ENCODE measurements at places on chromosomes 4 and X.
A peak's percentile ranks its signal among the peaks of the same experiment; 100 is the strongest.

GRCh38 chrX:16215660-16216059 lies 48.4 kb downstream of the MAGEB17 start:
- DNase-seq, result no peak

DNA sequence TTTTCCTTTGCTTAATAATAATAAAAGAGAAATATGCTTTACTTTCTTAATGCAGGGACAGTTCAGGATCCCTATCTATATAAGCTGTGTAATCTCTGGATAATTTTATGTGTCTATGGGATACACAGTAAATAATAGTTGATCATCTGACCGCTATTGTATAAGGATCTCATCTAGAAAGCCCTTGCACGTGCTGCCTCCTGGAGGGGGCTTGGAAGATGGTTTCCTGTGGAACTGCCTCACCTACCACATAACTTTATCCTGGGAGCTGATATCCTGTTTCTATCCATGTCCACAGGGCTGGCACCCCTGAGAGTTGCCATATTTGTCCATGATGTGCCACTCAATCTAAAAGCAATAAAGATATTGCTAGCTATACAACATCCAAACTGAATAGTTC lies 139.3 kb upstream of the FRMPD4 start:
- no peak for DNase-seq

- DNase-seq, result no peak
Measured at GRCh38 chr4:30399476-30399875, 320.7 kb upstream of the PCDH7 start.

GRCh38 chr4:2350982-2351381 lies 67.5 kb downstream of the ZFYVE28 start:
- DNase-seq, result no peak

DNA sequence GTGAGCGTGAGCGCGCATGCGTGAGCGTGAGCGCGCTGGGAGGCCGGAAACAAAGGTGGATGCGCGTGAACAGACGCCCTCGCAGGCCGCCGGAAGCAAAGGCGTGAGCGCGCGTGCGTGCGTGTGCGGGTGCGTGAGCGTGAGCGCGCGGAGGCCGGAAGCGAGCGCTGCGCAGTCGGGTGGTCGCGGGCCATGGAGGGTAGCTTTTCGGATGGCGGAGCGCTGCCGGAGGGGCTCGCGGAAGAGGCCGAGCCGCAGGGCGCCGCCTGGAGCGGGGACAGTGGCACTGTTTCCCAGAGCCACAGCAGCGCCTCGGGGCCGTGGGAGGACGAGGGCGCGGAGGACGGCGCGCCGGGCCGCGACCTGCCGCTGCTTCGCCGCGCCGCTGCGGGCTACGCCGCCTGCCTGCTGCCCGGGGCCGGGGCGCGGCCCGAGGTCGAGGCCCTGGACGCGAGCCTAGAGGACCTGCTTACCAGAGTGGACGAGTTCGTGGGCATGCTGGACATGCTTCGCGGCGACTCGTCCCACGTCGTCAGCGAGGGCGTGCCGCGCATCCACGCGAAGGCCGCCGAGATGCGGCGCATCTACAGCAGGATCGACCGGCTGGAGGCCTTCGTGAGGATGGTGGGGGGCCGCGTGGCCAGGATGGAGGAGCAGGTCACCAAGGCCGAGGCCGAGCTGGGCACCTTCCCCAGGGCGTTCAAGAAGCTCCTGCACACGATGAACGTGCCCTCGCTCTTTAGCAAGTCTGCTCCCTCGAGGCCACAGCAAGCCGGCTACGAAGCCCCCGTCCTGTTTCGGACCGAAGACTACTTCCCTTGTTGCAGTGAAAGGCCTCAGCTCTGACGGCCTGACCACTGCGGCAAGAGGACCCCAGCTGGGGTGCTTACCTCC lies at the start of gene BLOC1S4:
TSS of gene BLOC1S4 (plus strand) at position 157 of the 894 bp plus-strand sequence. CDS start at position 193, 36 bp downstream.
- peak; percentile 94 for DNase-seq

- no peak for DNase-seq
Measured at GRCh38 chr4:177225605-177226004, 84.1 kb upstream of the NEIL3 start.

DNA sequence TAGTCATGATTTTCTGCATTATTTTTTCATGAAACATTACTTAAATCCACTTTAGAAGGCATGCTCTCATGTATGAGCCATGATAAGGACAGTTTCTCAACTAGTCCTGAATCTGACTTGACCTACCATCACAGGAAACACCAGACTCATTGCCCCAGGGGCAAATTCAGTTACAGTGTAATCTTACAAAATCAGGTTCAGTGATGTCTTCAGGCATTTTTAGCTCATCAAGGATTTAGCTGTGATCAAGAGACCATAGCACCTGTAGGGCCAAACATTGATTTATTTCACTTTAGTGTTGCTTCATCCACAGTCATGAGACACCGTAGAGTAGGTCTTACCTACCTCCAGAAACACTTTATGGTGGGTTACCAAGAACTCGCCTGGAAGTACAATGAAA lies 3.1 kb upstream of the TASL start:
- DNase-seq, result no peak

DNA sequence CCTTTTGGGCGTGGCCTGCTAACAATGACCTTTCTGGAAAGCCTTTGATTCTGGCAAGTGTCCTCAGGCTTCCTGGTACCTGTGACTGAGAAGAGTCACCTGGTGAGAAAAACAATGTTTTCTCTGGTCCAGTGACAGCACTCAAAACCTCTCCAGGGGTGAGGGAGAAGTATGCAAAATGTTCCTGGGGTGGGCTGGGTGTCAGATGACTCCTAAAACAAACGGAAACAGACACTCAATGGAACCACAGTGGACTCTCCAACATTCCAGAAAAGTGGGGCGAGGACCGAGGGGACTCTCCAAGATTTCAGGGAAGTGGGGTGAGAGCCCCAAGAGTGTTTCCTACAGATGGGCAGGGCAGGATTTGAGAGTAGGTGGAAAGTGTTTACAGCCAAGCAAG lies 69.5 kb downstream of the ANAPC4 start:
- no peak for DNase-seq

DNA sequence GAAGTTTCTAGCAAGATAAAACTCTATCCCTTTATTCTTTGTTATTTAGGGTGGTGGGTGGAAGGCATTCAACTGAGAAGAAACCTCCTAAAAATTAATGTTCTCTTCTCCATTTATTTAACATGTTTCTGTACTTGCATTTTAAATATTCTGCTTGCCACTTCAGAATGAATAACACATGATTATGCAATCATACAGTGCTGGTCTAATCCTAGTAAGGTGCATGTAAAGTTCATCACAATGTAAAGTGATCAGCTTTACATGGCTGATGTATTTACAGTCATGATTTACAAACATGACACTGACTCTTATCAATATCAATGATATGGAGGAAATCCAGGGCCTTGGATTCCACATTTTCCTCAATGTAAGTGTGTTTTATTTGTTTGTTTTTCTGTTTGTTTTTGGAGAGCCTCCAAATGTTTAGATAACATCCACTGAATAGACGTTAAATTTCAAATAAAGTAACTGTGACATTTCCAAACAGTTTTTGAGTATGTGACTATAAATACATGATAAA lies 342.1 kb upstream of the CTSO start:
- DNase-seq, result no peak

DNA sequence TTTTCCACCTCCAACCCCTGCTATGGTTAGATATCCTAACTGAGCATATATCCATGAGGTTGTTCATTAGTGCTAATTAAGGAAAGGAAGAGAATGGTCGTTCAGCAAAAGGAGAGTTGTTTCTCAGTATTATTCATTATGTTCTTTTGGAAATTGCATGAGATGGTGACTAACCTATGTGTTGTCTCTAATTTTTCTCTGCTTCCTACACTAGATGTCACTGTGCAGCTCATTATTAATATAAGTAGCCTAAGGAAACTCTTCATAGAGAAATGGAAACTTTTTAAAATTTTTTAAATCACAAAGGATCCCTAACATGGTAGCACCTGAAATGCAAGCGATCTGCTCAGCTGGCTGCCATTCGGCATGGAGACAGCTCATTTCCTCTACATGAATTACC lies 67.7 kb upstream of the FAM9A start:
- DNase-seq, result no peak

DNA sequence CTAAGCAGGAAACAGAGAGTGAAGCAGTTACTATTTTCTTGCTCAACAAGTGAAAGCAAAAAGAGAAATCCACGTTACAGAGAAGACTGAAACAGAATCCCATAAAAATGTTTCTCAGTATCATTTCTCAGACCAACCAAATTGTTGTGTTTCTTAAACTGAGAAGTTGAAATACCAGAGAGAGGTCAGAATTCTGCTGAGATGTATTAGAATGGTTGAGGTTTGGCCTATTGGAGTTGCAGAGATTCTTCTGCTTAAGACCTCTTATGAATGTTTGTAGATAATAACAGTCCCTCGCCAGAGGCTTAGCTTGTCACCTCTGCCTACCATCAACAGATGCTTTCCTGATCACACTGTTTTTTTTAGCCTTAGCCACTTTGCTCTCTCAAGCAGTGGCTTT lies 481.4 kb downstream of the TRIML1 start:
- DNase-seq, result no peak

DNA sequence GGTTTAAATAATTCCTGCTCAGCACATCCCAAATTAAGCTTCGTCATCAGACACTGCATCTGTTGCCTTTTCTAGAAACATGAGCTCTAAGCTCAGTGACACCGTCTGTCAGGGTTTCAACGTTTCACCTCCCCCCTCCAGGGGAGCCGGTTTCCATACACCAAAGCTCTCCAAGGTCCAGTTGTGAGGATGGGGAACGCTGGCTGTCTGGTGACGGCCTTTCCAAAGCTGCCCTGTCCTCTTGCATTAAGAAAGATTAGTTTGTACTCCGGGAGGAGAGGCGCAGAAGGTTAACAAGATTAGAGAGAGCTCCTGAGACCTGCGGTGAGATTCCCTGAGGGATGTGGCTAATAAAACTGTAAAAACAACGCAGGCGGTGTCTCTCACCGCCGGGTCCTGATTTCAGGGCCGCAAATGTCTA lies 43.2 kb downstream of the ASMT start:
- no peak for DNase-seq

DNA sequence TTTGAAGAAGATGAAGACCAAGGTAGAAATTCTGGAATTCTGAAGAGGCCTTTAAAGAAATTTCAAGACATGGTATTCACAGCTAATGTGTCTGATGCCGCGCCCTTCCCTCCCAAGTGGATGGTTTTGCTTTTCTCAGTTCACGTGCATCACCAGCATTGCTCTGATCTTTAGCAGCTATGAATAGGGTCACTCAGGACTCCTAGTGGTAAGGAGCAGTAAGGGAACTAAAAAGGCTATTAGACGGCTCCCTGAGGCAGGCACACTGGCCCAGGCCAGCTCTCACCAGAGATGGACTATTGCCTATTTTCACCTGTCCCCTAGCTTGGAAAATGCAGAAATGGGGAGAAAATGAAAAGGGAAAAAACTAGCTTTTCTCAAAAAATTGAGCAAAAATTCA lies 447.5 kb upstream of the RASGEF1B start:
- no peak for DNase-seq

GRCh38 chr4:4507403-4507802 lies 34.4 kb downstream of the STX18 start:
- no peak for DNase-seq

DNA sequence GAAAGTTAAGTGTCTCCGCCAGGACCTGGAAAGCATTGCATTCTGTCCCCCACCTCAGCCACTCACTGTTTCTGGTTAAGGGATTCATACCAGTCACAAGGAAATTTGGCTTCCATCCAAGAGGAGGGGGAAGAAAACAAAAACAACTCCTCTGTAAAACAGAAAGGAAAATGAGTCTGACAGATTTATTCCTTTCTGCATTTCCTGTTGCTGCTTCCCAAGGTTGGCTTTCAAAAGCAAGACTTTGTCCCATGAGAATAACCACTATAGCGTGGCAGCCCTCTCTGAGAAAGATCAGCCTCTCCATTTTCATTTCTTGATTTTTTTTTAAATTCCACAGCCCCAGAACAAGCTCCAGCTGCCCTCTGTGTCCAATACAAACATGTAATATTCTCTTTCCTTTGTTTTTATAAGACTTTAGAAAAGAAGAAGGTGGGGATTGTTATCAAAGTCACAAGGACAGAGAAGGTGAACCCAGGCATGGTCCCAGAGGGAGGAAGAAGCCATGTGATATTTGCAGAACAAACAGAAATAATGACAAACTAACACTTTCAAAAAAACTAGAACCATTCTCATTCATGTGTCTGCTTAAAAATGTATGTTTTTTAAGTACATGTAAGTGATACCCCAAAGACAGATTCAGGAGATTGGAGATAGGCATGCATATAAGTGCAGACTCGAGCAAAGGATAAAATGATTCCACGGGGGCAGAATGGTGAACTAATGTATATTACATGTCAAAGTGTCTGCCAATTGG lies 90.7 kb upstream of the DCLK2 start:
- no peak for DNase-seq

DNA sequence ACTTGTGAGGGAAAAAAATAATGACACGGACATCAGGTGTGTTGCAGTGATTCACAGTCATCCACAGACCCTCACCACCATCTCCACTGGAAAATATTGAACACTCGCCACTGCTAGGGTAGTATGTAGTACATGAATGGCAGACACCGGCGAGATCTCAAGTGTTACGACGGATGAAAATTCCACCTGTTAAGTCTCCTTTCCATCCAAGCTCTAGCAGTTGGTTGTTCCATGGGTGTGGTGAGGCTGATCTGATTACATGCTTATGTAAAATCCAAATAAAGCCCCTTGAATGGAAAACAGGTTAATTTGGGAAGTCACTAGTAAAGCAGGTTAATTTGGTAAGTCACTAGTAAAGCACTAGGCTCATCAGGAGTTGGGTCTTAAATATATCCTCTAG lies 1.1 kb upstream of the ARMCX4 start:
- no peak for DNase-seq

- DNase-seq, result no peak
Measured at GRCh38 chrX:134622056-134622812, 36.0 kb downstream of the PLAC1 start.

DNA sequence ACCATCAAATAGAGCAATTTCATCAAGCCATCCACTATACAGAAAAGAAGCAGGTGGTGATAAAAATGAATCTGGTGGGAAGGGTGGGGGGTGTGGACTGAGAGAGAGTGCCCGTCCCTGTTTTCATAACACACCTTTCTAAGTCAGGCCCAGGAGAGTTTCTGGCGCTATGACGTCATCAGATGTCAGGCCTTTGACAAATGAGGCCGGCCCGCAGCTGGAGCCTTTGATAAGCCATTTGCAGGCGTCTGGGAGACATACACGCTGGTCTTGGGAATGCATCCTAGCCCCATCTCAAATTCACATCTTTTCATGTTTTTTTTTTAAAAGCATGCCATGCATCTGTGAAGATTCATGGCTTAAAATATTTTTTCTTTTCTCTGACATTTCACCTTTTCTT lies 404.5 kb downstream of the BCOR start:
- DNase-seq, result peak; percentile 24

- no peak for DNase-seq
Measured at GRCh38 chr4:12041828-12042227, 613.1 kb upstream of the HS3ST1 start.
